ENCODE measurements at places on chromosomes 3 and 15. TPM values are rescaled to one million over a fixed set of nuclear protein-coding genes. Genes with fewer than 3 reads are reported as not detected.

DNA sequence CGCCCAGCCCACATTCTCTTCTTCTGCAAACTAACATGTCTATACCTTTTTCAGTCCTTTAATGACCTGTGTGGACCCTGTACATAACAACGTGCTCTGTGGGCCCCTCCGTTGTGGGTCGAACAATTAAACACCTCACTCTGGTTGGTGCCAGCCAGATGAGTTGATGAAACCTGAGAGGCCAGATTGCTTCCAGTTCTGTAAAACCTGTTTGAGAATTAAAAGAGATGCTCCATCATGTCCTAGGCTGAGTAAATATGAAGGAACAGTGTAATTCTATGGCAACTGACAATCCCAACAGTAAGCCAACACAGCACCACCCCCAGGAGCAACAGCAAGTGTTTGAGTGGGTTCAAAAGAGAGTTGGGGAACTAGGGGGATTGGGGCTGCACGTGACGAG, 5.7 kb upstream of the THBS1 start:
- H3K36me3 ChIP-seq = no peaks in the 10 kb centered on the region
- H3K4me3 ChIP-seq = no peak overlapping the region
- DNase-seq = no peak
- H3K4me1 ChIP-seq = no peaks in the 10 kb centered on the region
- no peak overlapping the region for H3K27ac ChIP-seq

- H3K4me3 ChIP-seq = no peak overlapping the region
- H3K36me3 ChIP-seq = peaks cover 5% of the 10 kb centered on the region
- no peak overlapping the region for H3K27ac ChIP-seq
- no peak for DNase-seq
These were observed 99.4 kb downstream of the ADAM10 start for GRCh38 chr15:58650102-58650501.

- DNase-seq = no peak
- no peaks in the 10 kb centered on the region for H3K27me3 ChIP-seq
- peaks cover 19% of the 10 kb centered on the region for H3K4me1 ChIP-seq
- H3K36me3 ChIP-seq = no peaks in the 10 kb centered on the region
- H3K4me3 ChIP-seq = no peak overlapping the region
These were observed 37.4 kb upstream of the PCSK6 start for GRCh38 chr15:101526890-101527289.

Gene RTP4
- polyA plus RNA-seq = 3.2 TPM

DNA sequence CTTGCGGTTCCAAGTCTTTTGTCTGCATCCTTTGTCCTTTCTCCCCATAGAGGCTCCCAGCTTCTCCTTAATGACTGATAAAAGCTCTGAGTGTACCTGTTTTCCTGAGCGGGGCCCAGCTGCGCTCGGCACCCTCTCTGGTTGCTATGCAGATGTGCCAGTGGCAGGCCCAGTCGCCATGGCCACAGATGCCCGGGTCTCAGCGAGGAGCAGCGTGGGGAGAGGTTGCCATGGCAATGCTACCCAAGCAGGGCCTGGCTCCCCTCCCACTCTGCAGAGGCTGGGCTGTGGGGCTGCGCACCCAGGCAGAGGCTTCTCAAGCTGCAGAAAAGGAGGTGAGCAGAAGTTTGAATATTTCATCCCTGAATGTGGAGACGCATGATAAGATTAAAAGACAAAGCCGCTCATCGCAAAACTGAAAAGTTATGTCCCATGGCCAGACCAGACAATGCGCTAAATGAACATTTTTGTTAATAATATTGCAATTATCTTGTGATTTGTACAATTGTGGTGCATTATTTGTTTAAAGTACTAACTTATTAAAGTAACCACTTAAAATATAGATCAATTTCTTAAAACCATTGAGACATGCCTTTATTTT, 66.1 kb downstream of the TPRA1 start:
- no peak overlapping the region for H3K4me3 ChIP-seq
- H3K4me1 ChIP-seq = no peaks in the 10 kb centered on the region
- H3K36me3 ChIP-seq = no peaks in the 10 kb centered on the region
- no peak for DNase-seq
- H3K27ac ChIP-seq = no peak overlapping the region

DNA sequence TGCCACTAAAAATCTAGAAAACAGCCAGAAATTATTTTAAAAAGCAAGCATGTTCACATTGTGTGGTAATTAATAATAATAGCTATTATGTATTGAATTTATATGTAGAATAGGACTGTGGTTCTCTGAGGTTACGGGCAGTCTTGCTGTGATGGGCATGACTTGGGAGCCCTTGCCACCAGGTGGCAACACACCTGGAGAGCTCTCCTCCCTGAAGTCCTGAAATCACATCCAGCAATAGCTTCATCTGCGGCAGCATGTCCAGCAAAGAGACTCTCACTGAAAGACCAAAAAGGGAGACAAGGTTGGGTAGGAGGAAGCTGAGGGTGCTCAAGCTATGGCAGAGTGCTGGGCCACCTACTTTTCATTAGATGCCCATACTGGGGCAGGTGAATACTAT, 206.8 kb upstream of the IL12A start:
- no peak overlapping the region for H3K27ac ChIP-seq
- H3K4me1 ChIP-seq = no peaks in the 10 kb centered on the region
- no peak for DNase-seq
- H3K4me3 ChIP-seq = no peak overlapping the region
- H3K27me3 ChIP-seq = no peaks in the 10 kb centered on the region
- H3K36me3 ChIP-seq = no peaks in the 10 kb centered on the region

DNA sequence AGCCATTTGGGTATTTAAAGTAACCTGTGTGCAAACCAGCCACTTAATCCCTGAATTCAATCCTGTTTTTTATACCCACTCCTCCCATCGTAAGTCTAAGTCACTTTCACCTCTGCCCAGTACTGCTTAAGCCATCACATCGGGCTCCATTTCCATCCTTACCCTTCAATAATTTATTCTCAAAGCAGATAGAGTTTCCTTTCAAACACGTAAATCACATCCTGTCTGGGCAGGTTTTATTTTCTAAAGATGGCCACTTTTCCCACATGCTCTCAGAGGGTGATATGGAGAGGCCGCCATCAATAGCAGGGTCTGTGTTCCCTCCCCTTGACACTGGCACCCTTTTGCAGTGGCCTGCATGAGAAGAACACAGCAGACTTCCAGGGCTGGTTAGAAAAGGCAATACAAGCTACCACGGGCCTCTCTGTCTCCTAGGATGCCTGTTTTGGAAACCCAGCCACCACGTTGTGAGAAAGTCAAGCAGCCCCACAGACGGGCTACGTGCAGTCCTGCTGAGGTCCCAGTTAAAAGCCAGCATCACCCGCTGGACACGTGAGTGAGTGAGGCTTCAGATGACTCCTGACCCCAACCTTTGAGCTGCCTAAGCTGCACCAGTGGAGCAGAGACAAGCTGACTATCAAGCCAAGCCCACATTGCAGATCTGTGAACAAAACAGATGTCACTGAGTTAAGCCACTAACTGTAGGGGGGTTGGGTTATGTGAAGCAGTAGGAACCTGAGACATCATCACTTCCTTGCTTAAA, 241.8 kb upstream of the SLCO3A1 start:
- no peaks in the 10 kb centered on the region for H3K27me3 ChIP-seq
- no peaks in the 10 kb centered on the region for H3K36me3 ChIP-seq
- H3K4me1 ChIP-seq = no peaks in the 10 kb centered on the region
- no peak for DNase-seq
- no peak overlapping the region for H3K27ac ChIP-seq

GRCh38 chr3:157527131-157527881, 24.1 kb upstream of the VEPH1 start:
- no peak overlapping the region for H3K27ac ChIP-seq
- no peak overlapping the region for H3K4me3 ChIP-seq
- H3K36me3 ChIP-seq = no peaks in the 10 kb centered on the region
- H3K27me3 ChIP-seq = no peaks in the 10 kb centered on the region

DNA sequence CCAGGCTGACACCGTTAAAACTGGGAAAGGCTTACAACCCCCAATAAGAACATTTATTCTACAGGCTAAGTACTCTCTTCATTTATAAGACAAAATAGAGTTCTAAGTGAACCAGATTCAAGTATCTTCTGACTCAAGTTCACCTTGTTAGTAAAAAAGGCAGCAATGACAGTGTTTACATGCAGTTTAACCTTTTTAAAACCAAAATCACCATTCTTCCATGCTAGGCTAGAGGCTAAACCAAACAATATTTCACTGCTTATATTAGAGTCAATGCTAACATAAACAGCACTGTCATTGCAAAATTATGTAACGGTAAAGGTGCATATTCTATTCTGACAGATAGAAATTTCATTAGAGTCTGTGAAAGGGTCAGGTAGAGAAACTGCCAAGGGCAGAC, 118.0 kb downstream of the FBN1 start:
- no peak for DNase-seq
- no peaks in the 10 kb centered on the region for H3K36me3 ChIP-seq
- H3K27me3 ChIP-seq = no peaks in the 10 kb centered on the region
- no peak overlapping the region for H3K4me3 ChIP-seq
- no peak overlapping the region for H3K27ac ChIP-seq

Gene LEKR1
- polyA plus RNA-seq = 1.2 TPM

DNA sequence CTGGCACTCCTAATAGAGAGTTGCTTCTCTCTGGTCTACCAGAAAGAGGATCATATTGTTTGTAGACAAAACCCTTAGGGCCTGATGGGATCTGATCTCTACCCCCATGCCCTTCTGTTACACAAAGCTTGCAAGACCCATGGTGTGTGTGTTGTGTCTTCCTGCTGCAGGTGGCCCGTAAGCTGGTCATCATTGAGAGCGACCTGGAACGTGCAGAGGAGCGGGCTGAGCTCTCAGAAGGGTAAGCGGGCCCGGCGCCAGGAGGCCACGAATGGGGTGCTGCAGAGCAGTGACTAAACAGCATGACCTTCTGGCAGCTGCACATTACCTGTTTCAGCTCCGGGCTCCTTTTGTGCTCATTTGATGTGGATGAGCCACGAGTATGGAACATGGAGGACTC, 18.2 kb downstream of the TPM1 start:
- H3K4me1 ChIP-seq = peaks cover 4% of the 10 kb centered on the region
- H3K27ac ChIP-seq = no peak overlapping the region
- peaks cover 40% of the 10 kb centered on the region for H3K36me3 ChIP-seq
- H3K4me3 ChIP-seq = no peak overlapping the region
- no peak for DNase-seq

Gene FSTL1
- 7.3 TPM for polyA plus RNA-seq

Gene HACD3
- 4.9 TPM for polyA plus RNA-seq

- no peaks in the 10 kb centered on the region for H3K4me1 ChIP-seq
- H3K27me3 ChIP-seq = no peaks in the 10 kb centered on the region
- DNase-seq = no peak
- H3K27ac ChIP-seq = no peak overlapping the region
- H3K36me3 ChIP-seq = no peaks in the 10 kb centered on the region
These were observed 55.3 kb upstream of the ITGA11 start for GRCh38 chr15:68487087-68487843.

DNA sequence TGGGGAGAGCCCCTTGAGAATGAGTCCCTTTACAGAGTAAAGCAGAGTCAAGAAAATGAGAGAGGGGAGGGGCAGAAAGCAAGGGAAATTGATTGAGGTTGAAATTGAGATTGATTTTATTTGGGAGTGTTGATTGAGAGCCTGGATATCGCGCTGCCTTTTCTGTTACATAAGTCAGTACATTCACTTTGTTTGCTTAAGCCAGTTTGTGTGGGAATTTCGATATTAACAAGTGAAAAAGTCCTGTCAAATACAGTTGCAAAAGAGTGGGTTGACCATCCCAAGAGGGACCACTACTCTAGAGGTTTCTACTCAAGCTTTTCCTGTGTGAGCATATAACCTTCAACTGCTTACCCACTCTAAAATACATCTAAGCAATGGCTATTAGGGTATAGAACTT, 331.4 kb upstream of the AZI2 start:
- no peak overlapping the region for H3K27ac ChIP-seq
- DNase-seq = no peak
- no peak overlapping the region for H3K4me3 ChIP-seq
- no peaks in the 10 kb centered on the region for H3K36me3 ChIP-seq
- H3K4me1 ChIP-seq = no peaks in the 10 kb centered on the region
- no peaks in the 10 kb centered on the region for H3K27me3 ChIP-seq

GRCh38 chr3:194032828-194033435, 103.0 kb upstream of the HES1 start:
- no peak overlapping the region for H3K4me3 ChIP-seq

- DNase-seq = peak; percentile 67
- peak overlapping the region; percentile 94 for H3K27ac ChIP-seq
- no peaks in the 10 kb centered on the region for H3K27me3 ChIP-seq
- H3K4me3 ChIP-seq = peak overlapping the region; percentile 87
- peaks cover 16% of the 10 kb centered on the region for H3K4me1 ChIP-seq
These were observed 897 bp upstream of the TLE3 start for GRCh38 chr15:70098461-70099166.

Gene PRC1
- polyA plus RNA-seq = 5.1 TPM

DNA sequence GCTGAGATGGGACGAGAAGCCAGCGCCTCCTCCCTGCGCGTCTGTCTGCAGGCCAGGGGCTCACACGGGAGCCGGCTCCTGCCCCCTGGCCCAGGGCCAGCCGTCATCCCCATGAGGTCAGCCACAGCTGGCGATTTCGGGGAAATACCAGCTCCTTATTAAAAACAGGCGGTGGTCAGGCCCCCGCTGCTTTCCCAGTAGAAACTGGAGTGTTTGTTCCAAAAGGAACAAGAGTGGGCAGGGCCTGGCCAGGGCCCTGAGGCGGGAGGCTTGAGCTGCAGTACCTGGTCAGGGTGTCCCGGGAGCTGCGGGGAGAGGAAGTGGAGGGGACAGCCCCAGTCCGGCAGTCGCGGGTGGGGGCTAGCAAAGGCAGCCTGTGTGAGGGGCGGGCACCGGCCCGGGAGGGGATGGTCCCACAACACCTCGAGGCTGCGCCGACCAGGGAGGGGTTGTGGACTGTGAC, 17.8 kb downstream of the MYL3 start:
- no peaks in the 10 kb centered on the region for H3K4me1 ChIP-seq
- DNase-seq = peak; percentile 74
- H3K27ac ChIP-seq = peak overlapping the region; percentile 82
- H3K27me3 ChIP-seq = no peaks in the 10 kb centered on the region
- H3K4me3 ChIP-seq = peak overlapping the region; percentile 59
- H3K36me3 ChIP-seq = no peaks in the 10 kb centered on the region

- DNase-seq = no peak
- H3K36me3 ChIP-seq = no peaks in the 10 kb centered on the region
- no peak overlapping the region for H3K4me3 ChIP-seq
- H3K27me3 ChIP-seq = no peaks in the 10 kb centered on the region
These were observed 167.5 kb upstream of the TPM1 start for GRCh38 chr15:62874959-62875625.

DNA sequence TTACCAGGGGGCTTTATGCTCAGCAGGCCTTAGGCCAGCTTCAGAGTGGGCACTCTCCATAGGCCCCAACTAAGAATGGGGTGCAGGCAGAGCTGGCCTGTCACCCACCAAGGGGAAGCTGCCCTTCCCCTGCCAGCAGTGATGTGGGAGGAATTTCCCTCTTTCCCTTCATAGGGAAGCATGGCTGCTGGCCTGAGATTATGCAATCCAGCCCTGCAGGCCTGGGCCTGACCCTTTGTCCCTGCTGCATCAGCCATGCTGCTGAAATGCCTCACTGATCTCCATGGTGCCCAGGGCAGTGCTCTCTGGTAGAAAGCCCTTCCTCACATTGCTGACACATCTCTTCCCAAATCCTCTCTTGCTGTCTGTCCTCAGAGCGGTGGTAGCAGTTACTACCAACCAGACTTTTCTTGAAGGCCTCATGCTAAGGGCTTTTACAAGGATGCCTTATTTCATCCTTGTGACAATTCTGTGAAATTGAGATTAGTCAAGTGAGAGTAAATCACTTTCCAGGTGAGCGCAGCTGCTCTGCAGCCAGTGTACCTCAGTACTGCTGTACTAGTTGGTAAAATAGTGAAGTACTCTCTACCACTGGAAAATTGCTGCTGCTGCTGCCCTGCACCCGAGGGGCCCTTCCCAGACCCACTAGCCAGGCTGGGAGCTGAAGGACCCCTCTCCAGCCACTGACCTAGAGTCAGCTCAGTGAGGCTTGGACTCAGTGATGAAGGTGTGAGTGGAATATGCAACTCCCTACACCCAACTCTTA, 33.8 kb downstream of the MRAS start:
- no peak for DNase-seq
- no peaks in the 10 kb centered on the region for H3K4me1 ChIP-seq
- no peaks in the 10 kb centered on the region for H3K36me3 ChIP-seq

All from pancreas (tissue), 10 donors.